Breast epithelium (tissue), 4 donors: ENCODE measurements at places on chromosomes 2 and 18. TPM values are rescaled to one million over a fixed set of nuclear protein-coding genes. Genes with fewer than 3 reads are reported as not detected.

Gene FAP
- total RNA-seq: 22.4 TPM

GRCh38 chr2:218427741-218428140 is 8.8 kb downstream of the VIL1 start:
- no peak overlapping the region for H3K27ac ChIP-seq
- H3K36me3 ChIP-seq: no peaks in the 10 kb centered on the region
- H3K4me3 ChIP-seq: no peak overlapping the region
- DNase-seq: no peak
- H3K27me3 ChIP-seq: no peaks in the 10 kb centered on the region
- no peaks in the 10 kb centered on the region for H3K4me1 ChIP-seq

DNA sequence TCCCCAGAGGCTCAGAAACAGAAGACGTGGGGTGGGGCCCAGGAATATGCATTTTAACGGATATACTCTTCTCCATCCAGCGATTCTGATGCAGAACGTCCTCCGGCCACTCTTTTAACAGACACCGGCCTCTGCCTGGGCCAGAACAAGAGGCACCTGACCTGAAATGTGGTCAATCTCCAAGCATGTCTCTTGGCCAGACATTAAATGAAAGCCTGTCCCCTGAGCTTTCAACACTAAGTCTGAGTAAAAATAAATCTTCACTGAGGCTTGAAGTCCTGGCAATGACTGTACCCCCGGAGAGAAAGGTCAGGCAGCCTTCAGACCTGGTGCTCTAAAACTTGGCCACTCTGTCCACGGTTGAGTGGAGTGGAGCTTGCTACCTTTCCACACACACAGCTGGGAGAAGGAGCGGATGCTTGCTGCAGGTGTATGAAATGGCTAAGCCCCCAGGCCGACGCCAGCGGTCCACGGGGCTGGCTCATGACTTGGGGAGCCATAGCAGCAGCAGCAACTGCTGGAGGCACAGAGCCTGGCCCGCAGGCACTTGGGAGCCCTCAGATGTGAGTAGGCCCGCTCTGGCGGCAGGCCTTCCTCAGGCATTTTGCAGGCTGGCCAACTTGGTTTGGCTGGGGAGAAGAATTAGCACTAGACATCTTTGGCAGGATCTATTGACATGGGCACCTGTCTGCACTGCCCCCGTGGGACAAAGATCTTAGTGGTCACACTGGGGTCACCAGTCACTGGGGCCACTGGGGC is 79.7 kb downstream of the TMEM17 start:
- no peak overlapping the region for H3K4me3 ChIP-seq
- no peaks in the 10 kb centered on the region for H3K4me1 ChIP-seq
- H3K27me3 ChIP-seq: no peaks in the 10 kb centered on the region
- no peak for DNase-seq
- H3K36me3 ChIP-seq: no peaks in the 10 kb centered on the region
- no peak overlapping the region for H3K27ac ChIP-seq

Gene DSC3
- total RNA-seq: 54.3 TPM

Gene SPHKAP
- 0.59 TPM for total RNA-seq

Gene CIDEA
- 68.6 TPM for total RNA-seq

Gene ZNF385B
- 8.8 TPM for total RNA-seq

Gene CAVIN2
- total RNA-seq: 71.4 TPM

Gene TACR1
- 1.3 TPM for total RNA-seq

GRCh38 chr2:12623051-12623450 is 93.7 kb upstream of the TRIB2 start:
- no peak overlapping the region for H3K27ac ChIP-seq
- no peaks in the 10 kb centered on the region for H3K27me3 ChIP-seq
- no peaks in the 10 kb centered on the region for H3K36me3 ChIP-seq
- DNase-seq: no peak

Gene ZNF24
- total RNA-seq: 39.0 TPM

Gene PLEKHH2
- 42.1 TPM for total RNA-seq

GRCh38 chr18:49368161-49368875 is 92.1 kb downstream of the DYM start:
- H3K4me3 ChIP-seq: peak overlapping the region; percentile 33
- no peak for DNase-seq
- no peaks in the 10 kb centered on the region for H3K4me1 ChIP-seq
- H3K27me3 ChIP-seq: no peaks in the 10 kb centered on the region

- no peak overlapping the region for H3K27ac ChIP-seq
- H3K27me3 ChIP-seq: no peaks in the 10 kb centered on the region
- no peak overlapping the region for H3K4me3 ChIP-seq
Measured at GRCh38 chr18:8620845-8621244, 11.6 kb downstream of the RAB12 start.

GRCh38 chr18:22683196-22683676 is 249.9 kb upstream of the RBBP8 start:
- no peaks in the 10 kb centered on the region for H3K27me3 ChIP-seq
- no peaks in the 10 kb centered on the region for H3K4me1 ChIP-seq
- peak overlapping the region; percentile 5 for H3K27ac ChIP-seq
- no peaks in the 10 kb centered on the region for H3K36me3 ChIP-seq
- no peak for DNase-seq
- H3K4me3 ChIP-seq: peak overlapping the region; percentile 25

DNA sequence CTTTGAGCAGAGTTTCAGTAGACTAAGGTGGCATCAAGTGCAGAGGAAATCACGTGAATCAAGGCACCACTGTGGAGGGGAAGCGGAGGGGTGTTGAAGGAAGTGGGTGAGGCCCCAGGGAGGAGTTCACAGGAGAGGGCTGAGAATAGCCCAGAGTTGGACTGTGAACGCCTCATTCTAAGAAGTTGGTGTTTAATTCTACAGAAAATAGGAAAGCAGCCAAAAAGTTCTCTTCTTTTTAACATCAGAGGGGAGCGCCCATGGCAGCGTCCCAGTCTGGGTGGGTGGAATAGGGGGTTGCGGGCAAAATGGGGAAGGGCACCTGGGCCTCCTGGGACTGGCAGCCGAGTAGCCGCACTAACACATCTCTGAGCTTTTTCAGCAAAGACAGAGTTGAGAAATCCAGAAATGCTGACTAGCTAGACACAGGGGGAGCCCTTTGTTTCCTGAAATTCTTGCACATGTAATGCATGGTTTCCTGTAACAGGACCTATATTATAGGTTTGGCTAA is 97.0 kb downstream of the NEB start:
- H3K4me3 ChIP-seq: no peak overlapping the region
- DNase-seq: no peak
- H3K4me1 ChIP-seq: no peaks in the 10 kb centered on the region
- no peak overlapping the region for H3K27ac ChIP-seq
- no peaks in the 10 kb centered on the region for H3K36me3 ChIP-seq
- no peaks in the 10 kb centered on the region for H3K27me3 ChIP-seq

DNA sequence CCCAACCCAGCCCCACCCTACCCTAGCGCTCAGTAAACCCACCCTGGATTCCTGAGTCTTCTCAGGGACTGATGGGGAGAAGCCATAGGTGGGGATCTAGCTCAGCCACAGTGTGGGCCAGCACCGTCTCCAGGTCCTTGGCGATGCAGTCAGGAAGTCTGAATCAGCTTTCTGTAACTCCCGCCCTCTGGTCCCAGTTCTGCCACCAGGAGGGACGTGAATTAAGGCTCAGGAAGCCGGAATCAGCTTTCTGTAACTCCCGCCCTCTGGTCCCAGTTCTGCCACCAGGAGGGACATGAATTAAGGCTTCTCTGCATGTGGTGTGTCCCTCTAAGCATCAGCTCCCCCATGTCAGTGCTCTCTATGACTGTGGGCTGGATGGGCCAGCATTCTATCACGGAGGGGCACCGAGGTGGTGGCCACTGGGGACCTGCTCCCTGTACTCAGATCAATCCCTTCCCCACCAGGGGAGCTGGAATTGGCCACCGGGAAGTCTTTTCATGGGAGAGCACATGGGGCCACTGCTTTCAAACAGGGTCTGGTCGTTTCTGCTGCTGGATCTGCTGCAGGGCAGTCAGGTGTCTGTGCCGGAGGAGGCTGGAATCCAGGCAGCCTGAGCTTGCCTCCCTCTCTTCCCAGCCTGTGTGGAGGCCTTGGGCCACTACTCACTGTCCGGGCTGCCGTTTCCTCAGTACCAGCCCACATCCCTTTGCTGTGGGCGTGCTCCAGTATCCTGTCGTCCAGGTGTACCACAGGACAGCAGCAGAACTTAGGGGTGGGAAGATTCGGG is 24.7 kb downstream of the ASB18 start:
- no peaks in the 10 kb centered on the region for H3K4me1 ChIP-seq
- peak overlapping the region; percentile 6 for H3K27ac ChIP-seq
- H3K4me3 ChIP-seq: no peak overlapping the region
- no peak for DNase-seq

- H3K36me3 ChIP-seq: no peaks in the 10 kb centered on the region
- no peak overlapping the region for H3K4me3 ChIP-seq
- H3K4me1 ChIP-seq: no peaks in the 10 kb centered on the region
Measured at GRCh38 chr2:236369661-236370062, 105.5 kb upstream of the ASB18 start.

GRCh38 chr18:63240531-63241316 is 78.8 kb downstream of the BCL2 start:
- no peaks in the 10 kb centered on the region for H3K36me3 ChIP-seq
- no peak for DNase-seq
- no peaks in the 10 kb centered on the region for H3K27me3 ChIP-seq
- peaks cover 13% of the 10 kb centered on the region for H3K4me1 ChIP-seq
- peak overlapping the region; percentile 71 for H3K27ac ChIP-seq

DNA sequence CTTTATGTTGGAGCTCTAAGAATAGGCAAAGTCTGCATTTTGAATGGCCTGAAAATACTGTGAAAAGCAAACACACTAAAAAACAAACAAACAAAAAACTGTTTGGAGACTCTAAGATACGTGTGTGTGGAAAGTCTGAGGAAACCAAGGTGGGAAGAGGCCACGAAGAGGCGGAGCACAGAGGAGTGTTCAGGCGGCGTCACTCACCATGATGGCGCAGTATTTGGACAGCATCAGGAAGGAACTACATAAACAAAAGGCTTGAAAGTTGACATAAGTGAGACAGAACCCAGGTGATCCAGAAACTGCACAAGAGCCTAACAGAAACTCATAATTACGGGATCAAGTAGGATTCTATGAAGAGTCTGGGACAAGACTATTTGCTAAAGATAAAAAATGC is 50.8 kb upstream of the SOS1 start:
- H3K36me3 ChIP-seq: no peaks in the 10 kb centered on the region
- no peaks in the 10 kb centered on the region for H3K4me1 ChIP-seq
- H3K27ac ChIP-seq: no peak overlapping the region
- H3K27me3 ChIP-seq: no peaks in the 10 kb centered on the region

Gene FBXO15
- 1.3 TPM for total RNA-seq

- no peak for DNase-seq
- no peaks in the 10 kb centered on the region for H3K27me3 ChIP-seq
- no peak overlapping the region for H3K27ac ChIP-seq
- no peaks in the 10 kb centered on the region for H3K4me1 ChIP-seq
Measured at GRCh38 chr2:233838251-233838650, 16.1 kb downstream of the HJURP start.

Gene TSPYL6
- not detected for total RNA-seq

- no peaks in the 10 kb centered on the region for H3K36me3 ChIP-seq
- H3K4me3 ChIP-seq: no peak overlapping the region
- H3K27ac ChIP-seq: no peak overlapping the region
- no peaks in the 10 kb centered on the region for H3K4me1 ChIP-seq
- DNase-seq: no peak
Measured at GRCh38 chr2:226155093-226155875, 644.3 kb downstream of the IRS1 start.

Gene TBR1
- total RNA-seq: not detected

Gene SDC1
- total RNA-seq: 2.6 TPM

DNA sequence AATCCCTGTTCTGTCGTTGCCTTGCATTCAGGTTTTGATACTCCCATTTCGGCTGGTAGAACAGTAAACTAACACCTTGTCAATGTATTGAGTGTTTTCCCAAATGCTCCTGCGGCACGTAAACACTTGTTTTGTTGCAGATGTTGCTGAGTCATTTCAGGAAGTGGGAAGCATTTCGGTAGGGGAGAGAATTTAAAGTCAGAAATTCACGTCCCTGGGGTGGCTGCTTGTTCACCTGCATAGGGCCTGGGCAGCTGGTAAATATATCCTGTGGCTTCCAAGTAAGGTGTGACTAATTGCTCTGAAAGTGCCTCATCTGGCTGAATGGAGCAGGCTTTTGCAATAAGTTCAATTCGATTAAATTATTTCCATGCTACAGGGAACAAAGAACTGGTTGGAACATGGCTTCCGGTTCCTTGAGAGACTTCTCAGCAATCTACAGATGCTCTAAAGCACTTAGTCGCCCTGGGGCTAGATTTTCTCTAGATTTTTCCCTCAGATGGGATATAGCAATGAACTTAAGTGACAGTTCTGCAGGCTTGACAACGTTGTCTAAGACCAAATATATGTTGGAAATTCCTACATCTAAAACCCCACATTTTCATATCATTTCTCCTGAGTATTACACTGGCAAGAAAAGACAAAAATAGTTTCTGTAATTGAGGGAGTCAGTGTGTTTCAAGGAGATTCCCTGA is 5.2 kb downstream of the GALR1 start:
- H3K36me3 ChIP-seq: no peaks in the 10 kb centered on the region
- no peak for DNase-seq
- H3K27ac ChIP-seq: no peak overlapping the region
- H3K4me1 ChIP-seq: peaks cover 7% of the 10 kb centered on the region
- peaks cover 27% of the 10 kb centered on the region for H3K27me3 ChIP-seq

DNA sequence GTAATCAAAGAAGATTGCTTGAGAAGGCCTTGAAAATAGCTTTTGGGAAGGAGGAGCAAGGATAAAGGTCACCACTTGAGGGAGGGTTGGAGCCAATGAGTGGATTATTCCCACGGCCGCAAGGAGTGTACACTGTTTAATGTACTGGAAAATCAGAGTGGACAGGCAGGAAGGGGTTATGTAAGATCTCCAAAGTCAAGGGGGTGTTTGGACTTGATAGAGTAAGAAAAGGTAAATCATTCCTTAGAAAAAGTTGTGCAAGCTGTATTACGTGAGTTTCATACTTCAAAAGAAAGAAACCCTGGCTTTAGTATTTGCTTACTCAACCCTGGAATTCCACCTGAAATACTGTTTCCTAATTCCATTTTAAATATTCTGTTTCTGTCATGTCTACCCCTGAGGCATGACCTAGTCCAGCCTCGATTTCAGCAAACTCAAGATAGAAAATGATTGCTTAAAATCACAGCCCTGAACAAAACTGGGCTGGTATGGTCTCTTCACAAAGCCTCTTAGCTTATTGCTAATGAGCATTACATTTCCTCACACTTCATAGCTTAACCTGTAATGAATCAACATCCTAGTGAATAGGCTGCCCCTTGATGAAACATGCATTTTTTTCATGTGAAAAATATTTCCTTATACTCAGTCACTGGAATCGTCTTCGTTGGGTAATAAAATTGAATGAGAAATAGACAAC is 1.1 kb downstream of the MREG start:
- no peaks in the 10 kb centered on the region for H3K4me1 ChIP-seq
- peak overlapping the region; percentile 95 for H3K4me3 ChIP-seq
- H3K27me3 ChIP-seq: no peaks in the 10 kb centered on the region
- no peaks in the 10 kb centered on the region for H3K36me3 ChIP-seq

Gene CYP27C1
- total RNA-seq: 0.48 TPM
